NAMALWA (cell line): ENCODE measurements at places on chromosomes 16 and 17.

GRCh38 chr17:46818929-46819859, 702 bp upstream of the WNT3 start:
- no peak for DNase-seq

GRCh38 chr17:27354051-27354490, 60.2 kb downstream of the WSB1 start:
- no peak for DNase-seq

DNA sequence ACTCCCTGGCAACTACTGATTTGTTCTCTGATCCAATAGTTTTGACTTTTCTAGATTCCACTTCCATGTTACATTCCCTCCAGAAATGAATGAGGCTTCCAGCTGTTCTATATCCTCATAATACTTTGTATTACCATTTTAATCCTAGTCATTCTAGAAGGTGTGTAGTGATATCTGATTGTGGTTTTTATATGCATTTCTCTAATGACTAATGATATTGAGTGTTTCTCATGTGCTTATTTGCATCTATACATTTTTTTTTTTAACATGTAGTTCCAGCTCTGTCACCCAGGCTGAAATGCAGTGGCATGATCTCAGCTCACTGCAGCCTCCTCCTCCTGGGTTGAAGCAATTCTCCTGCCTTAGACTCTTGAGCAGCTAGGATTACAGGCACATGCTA, 7.3 kb downstream of the ADGRG5 start:
- DNase-seq: no peak

GRCh38 chr16:57743458-57743857, 7.9 kb downstream of the KATNB1 start:
- no peak for DNase-seq

GRCh38 chr16:68331879-68332410, 21.1 kb downstream of the PRMT7 start:
- no peak for DNase-seq

GRCh38 chr16:85374571-85374872, 238.6 kb upstream of the GSE1 start:
- no peak for DNase-seq

DNA sequence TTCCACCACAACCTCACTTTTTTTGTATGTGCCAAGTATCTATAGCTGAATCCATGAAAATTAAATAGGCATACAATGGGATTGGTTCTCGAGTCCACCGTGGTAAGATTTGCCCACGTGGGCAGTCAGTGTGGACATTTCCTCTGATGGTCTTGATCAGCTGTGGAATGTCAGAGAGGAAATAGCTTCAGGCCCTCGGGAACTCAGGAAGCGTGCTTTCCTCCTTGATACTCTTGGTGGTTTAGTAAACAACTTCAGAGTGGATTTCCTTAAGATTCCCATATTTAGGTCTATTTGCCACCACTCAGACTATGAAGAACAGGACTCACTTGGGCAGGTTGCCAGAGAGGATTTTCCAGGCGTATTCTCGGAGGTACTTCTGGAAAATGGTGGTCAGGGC, 152.5 kb downstream of the VPS53 start:
- DNase-seq: no peak

DNA sequence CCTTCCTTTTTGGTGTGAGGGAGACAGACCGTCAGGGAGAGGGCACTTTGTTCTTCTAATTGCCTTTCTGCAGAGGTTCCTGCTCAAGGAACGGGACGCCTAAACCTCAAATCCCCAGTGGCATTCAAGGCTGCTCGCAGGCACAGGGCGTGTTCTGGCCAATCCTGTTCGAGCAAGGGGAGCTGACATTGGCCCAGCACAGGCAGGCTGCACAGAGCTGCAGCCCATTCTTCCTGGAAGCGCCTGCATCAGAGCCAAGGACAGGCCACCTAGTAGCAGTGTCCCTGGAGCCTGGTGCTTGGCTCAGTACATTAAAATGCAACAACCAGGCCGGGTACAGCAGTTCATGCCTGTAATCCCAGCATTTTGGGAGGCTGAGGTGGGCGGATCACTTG, 72.2 kb upstream of the CREBBP start:
- DNase-seq: peak; percentile 13

DNA sequence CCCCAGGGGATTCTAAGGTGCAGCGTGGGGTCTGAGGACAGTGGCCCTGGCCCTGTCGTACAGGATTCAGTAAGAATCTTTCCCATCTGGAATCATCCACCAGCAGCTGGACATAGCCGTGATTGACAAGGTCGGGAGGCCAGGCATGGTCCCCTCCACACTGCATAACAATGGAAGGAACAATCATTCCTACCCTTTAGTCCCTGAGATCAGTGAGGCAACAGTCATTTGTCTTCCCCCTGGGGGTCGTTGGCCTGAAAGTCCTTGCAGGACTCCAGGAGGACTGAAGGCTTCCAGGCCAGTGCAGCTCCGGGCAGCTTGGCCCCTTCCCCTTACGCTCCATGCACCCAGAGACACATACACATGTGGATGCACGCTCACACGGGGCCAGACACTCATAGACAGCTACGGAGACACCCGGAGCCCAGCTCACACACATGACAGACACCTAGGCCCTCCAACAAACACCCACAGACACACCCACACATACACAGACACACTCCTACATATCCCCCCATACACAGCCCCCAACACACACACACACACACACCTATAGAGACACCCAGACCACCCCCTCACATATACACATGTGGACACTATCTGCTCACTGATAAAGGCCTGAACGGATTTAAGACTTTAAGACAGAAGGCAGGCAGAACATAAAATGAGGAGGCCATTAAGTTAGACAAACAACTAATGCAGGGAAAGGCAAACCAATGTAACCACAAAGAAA, 42.9 kb downstream of the LITAF start:
- no peak for DNase-seq

- no peak for DNase-seq
Observed at GRCh38 chr16:48555155-48555554, 54.8 kb downstream of the N4BP1 start.

GRCh38 chr17:37194208-37194607, 181.6 kb upstream of the C17orf78 start:
- peak; percentile 20 for DNase-seq

GRCh38 chr16:56972403-56973293, 10.9 kb downstream of the CETP start:
- no peak for DNase-seq

- no peak for DNase-seq
Observed at GRCh38 chr16:354971-355461, 2.5 kb upstream of the AXIN1 start.

DNA sequence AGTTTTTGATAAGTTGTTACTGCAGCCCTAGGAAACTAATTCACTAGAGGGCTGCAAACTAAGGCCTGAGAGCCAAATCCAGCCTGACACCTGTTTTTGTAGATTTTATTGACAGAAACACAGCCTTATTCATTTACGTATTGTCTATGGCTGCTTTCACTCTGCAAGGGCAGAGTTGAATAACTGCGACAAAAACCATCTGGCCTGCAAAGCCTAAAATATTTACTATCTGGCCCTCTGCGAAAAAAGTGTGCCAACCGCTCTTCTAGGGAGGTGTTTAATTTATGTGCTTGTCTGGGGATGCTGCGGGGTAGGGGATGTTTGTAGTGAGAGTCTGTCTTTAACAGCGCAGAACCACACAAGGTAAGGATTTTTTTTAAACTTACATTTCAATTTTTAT, 165.0 kb upstream of the RBFOX1 start:
- DNase-seq: no peak

DNA sequence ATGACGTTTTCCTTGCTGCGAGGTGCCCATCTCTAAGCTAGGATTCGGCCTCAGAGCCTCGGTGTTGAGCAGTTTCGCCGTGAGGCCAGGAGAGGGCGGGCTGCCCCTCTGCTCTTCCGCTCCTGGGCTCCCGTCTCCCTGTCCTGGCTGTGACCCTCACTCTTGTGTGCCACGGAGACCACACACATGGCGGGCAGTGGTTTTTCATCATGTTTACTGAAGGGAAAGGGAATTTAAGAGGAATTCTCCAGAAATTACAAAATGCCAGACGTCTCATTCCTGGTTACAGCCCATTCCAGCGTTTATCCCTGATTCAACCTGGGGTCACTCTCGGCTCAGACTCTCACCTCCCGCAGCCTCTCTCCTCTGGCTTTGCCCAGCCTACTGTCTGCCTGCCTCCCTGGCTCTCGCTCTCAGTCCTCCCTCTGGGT, 96.8 kb upstream of the ELAC2 start:
- peak; percentile 10 for DNase-seq

DNA sequence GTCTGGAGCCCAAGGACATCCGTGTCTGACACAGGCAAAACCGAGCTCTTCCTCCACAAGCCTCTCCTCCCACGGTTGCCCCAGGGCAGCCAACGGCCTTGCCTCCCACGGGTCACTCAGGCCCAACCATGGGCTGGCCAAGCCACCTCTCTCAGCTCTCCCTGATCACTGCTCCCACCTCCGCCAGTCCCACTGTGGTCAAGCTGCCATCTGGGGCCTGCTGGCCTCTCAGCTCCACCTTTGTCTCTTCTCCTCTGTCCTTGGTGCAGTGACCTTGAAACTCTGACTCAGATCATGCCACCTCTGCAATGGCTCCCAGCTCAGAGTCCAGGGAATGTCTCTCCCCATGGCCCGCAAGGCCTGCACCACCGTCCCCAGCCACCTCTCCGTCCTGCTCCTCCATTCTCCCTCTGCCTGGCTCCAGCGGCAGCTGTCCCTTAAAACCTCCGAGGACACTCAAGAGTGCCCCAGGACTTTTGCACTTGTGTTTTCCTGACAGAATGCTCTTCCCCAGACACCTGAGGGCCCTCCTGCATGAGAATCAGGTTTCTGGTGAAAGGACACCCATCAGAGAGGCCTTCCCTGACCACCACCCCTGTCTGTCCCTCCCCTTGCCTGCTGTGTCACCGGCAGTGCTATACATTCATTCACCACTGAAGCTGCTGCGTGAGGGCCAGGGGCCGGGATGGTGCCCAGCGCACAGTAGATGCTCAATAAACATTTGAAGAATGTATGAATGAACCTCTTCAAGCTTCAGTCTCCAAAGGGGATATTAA, 19.3 kb downstream of the PEMT start:
- no peak for DNase-seq

DNA sequence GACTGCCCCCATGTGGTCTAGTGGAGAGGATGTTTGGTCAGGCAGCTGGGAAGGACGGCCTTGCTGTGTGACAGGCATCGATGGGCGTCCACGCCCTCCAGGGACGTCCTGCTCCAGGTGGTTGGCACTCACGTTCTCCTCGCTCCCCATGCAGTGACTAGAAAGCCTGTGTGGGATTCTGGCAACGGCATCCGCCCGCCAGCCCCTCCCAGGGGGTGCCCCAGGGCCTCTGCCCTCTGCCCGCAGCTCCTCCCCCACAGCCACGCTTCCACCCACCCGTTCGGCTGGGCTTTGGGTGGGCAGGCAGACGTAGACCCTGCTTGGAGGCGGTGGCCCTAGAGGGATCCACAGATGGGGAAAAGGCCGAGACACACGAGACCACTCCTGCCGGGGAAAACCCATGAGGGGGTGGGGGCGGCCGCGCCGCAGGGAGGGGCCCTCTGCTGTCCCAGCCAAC, 4.7 kb upstream of the IL17C start:
- peak; percentile 79 for DNase-seq

DNA sequence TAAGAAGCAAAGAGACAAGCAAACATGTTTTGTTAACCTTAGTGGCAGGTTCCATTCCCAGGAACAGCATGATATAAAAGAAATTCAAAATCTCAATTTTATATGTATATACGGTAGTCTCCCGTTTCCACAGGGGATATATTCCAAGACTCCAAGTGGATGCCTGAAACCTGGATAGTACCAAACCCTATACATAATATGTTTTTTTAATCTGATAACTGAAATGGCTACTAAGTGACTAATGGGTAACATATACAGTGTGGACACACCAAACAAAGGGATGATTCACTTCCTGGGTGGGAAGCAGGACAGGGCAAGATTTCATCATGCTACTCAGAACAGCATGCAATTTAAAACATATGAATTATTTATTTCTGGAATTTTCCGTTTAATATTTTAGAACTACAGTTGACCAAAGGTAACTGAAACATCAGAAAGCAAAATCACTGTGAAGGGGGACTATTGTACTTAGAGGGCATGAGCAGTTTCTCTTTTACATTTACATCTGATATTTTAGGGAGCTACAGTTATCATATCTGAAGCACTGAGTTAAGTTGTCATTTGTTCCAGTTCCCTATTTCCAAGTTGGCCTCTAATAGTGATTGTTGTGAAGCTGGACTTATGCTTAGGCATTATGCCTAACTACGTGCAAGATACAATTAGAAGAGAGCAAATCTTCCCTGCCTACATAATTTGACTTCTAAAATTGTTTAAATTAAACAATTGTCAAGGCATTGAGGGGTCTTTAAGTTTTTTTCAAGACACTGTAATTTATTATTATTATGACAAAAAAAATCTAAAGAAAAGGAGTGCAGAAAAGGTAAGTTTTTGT, 34.1 kb upstream of the ABCA6 start:
- no peak for DNase-seq

DNA sequence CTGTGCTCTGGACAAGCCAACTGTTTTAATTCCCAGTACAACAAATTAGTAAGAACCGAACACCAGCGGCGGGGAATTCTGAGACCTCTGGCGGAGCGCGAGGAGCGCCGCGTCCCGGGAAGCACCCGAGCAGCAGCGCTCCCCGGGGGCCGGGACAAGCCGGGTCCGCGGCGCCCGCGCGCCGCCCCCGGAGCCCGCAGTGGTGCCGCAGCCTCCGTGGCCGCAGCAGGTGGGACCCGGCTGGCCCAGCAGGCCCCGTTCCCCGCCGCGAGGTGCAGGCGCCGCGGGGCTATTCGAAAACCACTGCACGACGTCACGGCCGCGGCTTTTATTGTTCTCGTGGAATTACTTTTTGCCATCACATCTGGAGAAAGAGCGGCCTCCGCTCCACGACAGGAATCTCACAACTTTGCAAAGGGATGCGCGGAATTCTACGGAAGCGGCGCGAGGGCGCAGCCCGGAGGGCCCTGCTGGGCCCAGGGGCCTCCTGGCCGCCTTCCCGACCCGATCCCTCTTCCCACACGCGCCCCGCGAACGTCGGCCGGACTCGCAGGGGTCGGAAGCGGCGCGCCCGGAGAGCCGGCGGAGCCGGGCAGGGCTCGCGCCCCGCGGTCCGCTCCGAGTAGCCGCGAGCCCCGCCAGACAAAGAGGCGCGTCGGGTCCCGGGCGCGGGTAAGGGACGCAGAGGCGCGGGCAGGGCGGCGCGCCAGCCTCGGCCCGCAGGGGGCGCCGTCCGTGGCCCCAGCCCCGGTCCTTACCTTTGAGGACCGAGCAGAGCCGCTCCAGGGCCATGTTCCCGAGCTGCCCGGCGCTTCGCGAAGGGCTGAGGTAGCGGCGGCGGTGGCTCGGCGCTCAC, 696 bp downstream of the NETO2 start:
- DNase-seq: no peak

DNA sequence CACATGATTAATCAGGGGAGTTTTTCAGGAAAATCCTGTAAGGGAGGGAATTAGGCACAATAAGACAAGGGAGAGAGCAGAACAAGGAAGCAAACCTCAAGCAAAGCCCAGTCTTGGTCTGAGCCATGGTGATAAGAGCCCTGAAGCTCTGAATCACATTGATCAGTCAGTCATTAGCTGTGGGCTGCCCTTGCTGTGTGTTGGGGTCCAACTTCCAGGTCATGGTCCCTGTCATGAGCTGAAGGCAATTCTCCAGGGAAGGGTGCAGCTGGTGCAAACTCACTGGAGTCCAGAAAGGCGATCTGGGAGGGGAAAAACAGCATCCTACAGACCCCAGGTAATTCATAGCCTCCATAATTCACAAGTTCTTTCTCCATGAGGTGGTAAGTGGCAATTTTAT, 89.9 kb downstream of the CYLD start:
- DNase-seq: no peak
